ENCODE measurements at places on chromosomes 3 and 15.

GRCh38 chr3:61250784-61251173, 473 bp downstream of the FHIT start:
- no peak for DNase-seq

GRCh38 chr15:23503576-23503975, 56.5 kb upstream of the GOLGA6L2 start:
- no peak for DNase-seq

- no peak for DNase-seq
These were observed 78.2 kb downstream of the TPRG1 start for GRCh38 chr3:189249987-189250386.

- no peak for DNase-seq
These were observed 55.1 kb upstream of the RASA2 start for GRCh38 chr3:141431411-141432378.

GRCh38 chr3:19146685-19147650, 1.3 kb upstream of the KCNH8 start:
- no peak for DNase-seq

DNA sequence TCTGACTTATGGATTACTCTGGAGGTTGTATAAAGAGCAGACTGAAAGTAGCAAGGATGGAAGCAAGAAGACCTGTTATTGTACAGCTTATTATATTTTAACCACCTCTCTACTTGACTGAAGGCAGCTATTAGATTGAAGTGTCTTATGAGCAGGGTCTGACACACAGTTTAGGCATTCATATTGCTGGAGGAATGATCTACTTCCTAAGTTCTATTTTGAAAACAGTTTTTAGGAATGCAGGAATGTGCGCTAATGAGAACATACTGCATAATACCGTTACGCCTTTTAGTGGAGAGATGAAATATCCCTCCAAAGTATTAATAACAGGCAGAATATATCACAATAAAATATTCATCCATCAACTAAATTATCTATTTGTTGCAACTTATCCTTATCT, 193.3 kb downstream of the ISL2 start:
- DNase-seq, result no peak

- no peak for DNase-seq
These were observed 1.6 kb downstream of the FBXL22 start for GRCh38 chr15:63598473-63599400.

- DNase-seq, result peak; percentile 60
These were observed 203.7 kb downstream of the ABHD5 start for GRCh38 chr3:43894176-43895049.

DNA sequence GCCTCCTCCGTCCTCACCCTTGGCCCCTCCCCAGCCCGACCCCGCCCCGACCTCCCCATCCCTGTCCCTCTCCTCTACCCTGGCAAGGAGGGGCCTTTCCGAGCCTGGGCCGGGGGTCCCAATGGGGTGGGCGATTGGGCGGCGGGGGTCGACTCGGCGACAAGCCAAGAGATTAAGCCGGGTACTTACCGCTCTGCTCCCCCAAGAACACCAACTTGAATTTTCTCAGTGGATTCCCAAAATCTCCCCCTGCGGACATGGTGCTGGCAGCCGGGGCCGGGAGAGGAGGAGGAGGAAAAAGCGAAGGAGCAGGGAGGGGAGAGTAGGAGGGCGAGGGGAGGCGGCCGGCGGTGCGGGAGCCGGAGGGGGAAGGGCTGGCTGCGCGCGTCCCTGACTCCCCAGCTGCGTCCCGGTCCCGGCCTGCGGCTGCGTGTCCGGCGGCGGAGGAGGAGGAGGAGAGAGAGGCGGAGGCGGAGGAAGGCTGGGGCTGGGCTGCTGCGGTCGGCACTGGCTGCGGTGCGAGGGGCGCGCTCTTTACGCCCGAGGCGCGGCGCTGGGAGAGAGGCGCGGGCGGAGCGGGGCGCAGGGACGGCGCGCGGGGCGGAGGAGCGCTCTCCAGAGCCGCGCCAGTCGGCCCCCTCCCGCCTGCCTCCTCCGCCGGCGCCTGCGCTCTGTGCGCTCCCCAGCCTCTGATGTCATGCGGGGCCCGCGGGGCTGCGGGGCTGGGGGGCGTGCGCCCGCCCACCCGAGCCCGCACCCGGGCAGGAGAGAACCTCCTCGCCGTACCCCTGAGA, at the start of gene RAB6B:
TSS of gene RAB6B (minus strand) at position 675 of the 794 bp plus-strand sequence. CDS start at position 259, 416 bp downstream.
- no peak for DNase-seq

DNA sequence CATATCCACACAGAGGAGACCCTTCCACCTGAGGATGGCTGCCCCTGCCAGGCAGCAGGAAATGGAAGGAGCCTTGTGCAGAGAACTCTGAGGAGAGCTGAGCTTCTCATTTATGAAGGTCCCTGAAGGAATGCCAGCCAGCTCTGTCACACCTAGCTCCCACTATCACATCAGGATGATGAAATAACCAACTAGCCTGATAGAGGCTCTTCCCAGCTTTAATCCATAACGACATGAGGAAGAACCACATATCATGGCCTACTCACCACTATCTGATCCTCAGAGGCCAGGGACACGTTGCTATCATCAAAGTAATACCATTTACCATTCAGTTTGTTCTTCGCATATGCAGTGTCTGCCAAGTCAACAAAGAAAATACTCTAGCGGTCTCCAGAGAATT, 1.5 kb upstream of the C3orf62 start:
- DNase-seq, result no peak

- DNase-seq, result no peak
These were observed 29.8 kb downstream of the PLA1A start for GRCh38 chr3:119627461-119627860.

GRCh38 chr15:62734706-62735105, 307.8 kb upstream of the TPM1 start:
- no peak for DNase-seq

DNA sequence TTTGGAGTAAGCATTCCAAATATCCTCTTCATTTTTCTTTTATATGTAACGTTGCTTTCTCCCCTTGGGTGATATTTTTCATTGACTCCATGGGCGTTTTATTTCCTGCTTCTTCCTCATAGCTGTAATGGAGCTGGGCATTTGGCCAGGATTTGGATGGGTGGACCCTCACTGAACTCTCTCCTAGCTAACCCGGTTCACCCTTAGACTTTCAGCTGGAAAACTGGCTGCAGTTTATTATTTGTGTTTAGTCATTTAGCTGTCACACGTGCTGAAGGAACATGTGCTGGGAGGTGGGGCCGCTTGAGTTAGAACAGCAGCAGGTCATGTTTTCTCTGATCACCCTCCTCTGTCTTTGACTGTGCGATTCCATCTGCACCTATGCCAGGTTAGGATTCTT, 407.6 kb downstream of the ZIC1 start:
- peak; percentile 41 for DNase-seq

DNA sequence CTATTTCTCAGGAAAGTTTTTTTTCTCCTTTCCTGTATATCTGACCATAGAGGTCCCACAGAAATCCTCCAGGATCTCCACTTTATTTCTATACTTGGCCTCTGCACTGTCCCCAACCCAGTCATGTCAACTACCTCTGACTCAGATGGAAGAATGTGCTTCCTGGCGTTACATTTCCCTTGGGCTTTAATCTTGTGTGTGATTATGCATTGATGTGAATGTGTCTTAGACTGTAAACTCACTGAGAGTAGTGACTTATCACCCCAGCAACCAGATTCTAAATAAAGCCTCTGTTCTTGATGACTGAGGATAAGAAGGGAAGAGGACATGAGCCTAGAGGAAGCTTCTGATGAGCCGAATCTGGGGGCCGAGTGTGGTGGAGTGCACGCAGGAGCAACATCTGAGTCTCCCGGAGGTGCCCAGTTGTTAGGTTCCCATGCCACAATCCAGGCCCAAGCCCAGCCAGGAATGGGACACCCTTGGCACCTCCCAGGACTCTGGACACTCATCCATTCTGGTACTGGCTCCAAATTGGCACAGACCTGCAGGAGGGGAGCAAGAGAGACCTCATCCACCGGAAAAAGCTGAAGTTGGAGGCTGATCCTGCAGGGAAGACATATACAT, 32.1 kb upstream of the HEG1 start:
- no peak for DNase-seq

DNA sequence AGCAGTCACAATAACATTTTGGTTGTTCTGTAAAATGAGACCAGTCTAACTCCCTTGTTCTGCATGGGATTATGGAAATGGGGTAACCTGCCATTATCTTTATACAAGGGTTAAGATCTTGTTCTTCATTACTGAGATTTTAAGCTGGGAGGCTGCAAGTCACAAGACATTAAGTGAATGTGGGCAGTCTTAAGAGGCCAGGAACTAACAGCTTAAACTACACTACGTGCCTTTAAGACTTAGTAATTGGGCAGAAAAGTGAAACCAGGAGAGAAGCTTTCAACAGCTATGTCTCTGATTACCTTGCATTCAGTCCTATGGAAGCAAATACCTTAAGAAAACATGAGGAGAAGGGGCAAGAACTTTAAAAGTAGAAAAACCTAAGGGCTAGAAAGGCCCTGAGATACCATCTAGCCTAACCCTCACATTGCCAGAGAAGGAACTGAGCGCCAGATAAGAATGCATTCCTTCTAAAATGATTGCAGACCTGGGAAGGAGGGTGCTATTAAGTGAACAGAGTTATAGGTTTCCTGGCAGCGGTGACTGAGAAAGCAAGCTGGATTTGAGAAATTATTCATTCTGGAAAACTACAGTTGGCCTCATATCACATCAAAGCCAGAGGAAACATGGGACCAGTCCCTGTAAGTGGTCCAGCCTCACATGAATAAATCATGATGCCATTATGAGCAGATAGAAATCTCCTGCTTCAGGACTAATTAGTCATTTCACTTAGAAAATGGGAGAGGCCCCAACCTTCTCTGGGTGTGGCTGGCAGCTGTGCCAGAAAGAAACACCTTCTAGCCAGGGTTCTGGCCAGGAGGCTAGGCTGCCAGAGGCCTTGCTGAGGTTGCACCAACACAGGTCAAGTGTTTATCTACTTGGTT, 32.9 kb downstream of the DAPK2 start:
- DNase-seq, result no peak

GRCh38 chr3:76866729-76867408, 173.0 kb upstream of the ROBO2 start:
- no peak for DNase-seq

GRCh38 chr3:156735471-156735870, 61.1 kb downstream of the TIPARP start:
- DNase-seq, result no peak

- no peak for DNase-seq
These were observed 31.5 kb upstream of the ADCY5 start for GRCh38 chr3:123480428-123480827.

GRCh38 chr15:89766357-89767311, 9.5 kb upstream of the MESP2 start:
- no peak for DNase-seq

- DNase-seq, result no peak
These were observed 88.2 kb downstream of the PTPRG start for GRCh38 chr3:61649381-61650170.

- DNase-seq, result no peak
These were observed 88.7 kb upstream of the POMGNT2 start for GRCh38 chr3:43194490-43195114.

DNA sequence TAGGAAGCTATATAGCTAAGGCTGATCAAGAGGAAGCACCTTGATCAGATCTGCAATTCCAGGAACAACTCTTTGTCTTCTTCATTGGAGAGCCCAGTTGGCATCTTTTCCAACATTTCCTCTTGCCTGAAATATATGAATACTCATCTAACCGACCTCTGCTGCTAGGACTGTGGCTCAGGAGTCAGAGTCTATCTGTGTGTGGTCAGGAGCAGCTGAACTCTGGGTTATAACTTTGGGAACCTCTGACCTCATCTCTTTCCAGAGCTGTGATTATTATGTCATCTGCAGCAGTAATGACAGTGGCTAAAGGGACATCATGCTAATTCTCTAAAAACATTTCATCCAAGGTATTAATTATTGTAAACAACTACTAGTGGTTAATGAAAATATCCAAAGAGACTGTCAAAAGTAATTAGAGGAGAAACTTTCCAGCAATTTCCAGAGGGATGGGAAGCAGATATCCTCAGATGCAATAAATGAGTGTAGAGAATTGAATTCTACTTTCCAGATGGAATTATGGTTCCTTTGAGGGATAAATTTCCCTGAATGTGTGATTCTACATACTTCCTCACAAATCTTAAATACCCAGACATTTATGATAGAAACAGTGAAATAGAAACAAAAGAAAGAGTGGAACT, 11.5 kb upstream of the SPINK8 start:
- DNase-seq, result no peak

DNA sequence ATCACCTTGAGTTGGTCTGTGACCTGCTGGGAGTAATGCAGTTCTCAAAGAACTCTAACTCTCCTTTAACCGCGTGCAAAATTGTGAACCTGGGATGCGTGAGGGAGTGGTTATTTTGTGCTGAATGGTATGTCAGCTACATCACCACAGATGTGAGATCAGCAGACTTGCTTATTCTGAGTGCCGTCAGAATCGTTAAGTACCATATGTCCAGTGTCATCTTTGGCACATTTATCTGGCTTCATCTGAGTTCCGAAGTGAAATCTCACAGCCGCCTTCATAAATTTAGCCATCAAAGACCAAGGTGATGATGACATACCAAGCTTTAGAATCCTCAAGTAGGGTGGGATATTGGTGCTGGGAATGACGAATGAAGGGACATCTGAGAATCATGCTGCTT, 347.2 kb upstream of the TPRG1 start:
- no peak for DNase-seq

DNA sequence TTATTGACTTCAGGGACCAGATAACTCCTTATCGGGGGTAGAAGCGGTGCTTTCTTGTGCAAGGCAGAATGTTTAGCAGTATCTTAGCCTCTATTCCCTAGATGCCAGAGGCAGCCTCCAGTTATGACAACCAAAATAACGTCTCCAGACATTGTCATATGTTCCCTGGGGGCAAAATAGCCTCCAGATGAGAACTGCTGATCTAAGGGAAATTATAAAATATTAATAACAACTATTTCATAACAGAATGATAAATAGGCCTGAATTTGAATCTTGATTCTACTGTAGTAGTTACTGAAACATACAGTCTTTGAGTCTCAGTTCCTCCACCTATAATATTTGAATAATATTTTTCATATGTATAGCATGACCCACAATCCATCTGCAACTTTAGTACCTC, 1431.3 kb downstream of the ZPLD1 start:
- no peak for DNase-seq

DNA sequence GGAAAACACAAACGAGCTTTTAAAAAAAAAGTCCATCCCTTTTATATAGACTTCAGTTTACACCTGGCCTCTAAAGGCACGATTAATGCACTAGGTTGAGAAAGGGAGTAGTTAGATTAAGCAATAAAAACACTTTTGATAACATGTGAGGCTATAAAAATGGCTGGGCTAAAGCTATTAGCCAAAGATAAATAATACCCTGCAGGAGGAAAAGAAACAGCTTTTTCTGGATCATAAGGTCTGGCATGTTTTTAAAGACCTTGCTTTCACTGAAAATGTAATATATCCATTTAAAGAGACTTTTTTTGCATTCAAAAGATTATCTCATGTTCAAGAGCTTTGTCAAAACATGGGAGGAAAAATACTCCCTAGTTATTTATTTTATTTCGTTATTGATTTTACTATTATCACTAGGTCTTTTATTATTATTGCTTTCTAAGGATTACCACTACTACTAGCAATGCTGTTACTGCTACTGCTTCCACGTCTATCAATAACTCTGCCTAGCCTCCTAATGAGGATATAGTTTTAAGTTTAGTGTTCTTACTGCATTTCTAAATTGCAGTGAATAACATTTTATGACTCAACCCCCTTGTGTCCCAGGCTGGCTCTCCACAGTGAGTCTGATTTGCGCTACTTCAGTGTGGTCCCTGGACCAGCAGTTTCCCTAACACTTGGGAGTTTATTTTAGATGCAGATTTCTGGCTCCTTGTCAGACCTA, 93.4 kb downstream of the THRB start:
- no peak for DNase-seq

GRCh38 chr3:113532698-113533533, 561 bp downstream of the SIDT1 start:
- no peak for DNase-seq

GRCh38 chr3:45145223-45145622, 955 bp downstream of the CDCP1 start:
- no peak for DNase-seq

All from skeletal muscle cell (primary cell).